ENCODE measurements at places on chromosomes 6 and 20.
A peak's percentile ranks its signal among the peaks of the same experiment; 100 is the strongest.

- DNase-seq, result no peak
Observed at GRCh38 chr6:108592371-108593337, 31.9 kb downstream of the FOXO3 start.

DNA sequence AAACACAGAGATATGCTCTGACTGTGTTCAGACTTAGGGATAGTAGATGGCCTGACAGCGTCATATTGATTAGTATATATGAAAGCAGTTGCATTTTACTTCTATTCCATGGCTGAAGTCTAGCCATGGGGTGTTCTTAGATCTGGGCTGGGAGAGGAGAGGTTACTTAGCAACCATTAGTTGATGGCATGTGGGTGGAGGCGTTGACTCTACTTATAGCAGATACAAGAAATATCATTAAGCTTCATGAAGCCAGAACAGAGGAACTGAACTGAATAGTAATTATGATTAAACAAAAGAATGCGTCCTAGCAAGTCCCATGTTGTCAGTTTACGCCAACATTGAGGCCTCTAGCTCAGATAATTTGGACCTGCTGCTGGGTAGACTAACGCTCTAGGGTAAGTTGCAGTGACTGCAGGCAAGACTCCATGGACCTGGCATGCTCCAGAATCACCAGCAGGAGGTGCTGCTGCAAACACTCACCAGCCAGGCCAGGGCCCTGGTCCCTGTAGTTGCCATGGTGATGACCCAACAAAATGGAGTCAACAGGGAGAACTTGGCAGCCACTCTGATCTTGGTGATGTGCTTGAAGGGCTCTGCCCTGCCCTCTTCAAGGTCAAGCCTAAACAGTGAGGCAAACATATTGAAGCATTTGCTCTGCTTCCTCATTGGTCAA, 477.3 kb downstream of the PREX1 start:
- no peak for DNase-seq

GRCh38 chr6:26172608-26172968, 85.4 kb downstream of the HFE start:
- DNase-seq, result peak; percentile 53

GRCh38 chr20:3364323-3365013, 43.0 kb downstream of the DNAAF9 start:
- no peak for DNase-seq

GRCh38 chr6:28207510-28208110, 17.5 kb upstream of the ZSCAN9 start:
- no peak for DNase-seq

- no peak for DNase-seq
Observed at GRCh38 chr6:104123227-104123626, 736.5 kb downstream of the HACE1 start.

GRCh38 chr20:46539113-46539512, 11.3 kb downstream of the OCSTAMP start:
- no peak for DNase-seq

- DNase-seq, result no peak
Observed at GRCh38 chr6:149343501-149343900, 26.0 kb downstream of the TAB2 start.

DNA sequence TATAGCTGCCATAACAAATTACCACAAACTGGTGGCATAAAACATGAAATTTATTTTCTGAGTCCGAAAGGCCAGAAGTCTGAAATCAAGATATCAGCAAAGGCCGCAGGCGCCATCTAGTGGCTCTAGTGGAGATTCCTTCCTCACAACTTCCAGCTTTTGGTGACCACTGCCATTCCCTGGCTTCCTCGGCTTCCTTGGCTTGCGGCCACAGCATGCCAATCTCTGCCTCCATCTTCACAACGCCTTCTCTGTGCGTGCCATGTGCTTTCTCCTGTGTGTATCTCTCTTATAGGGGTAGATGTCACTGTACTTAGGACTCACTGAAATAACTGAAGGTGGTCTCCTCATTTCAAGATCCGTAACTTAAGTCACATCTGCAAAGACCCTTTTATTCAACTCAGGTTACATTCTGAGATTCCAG, 5.4 kb upstream of the PLAGL1 start:
- DNase-seq, result peak; percentile 76

DNA sequence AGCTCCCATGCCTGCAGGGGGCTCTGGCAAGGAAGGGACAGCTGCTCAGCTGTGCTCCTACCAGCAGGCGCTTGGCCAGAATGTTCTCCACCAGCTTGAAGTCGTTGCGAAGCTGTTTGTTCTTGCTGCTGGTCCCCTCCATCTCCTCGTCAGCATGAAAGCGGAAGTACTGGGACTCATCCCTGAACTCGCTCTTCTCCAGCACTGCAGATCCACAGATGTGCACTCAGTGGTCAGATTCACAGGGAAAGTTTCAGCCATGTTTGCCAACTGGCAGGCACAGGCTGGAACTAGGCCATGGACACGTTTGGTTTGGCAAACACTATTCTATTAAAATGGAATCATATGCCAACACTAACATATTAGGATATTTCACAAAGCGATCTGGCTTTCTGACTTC, 167.9 kb downstream of the PREX1 start:
- DNase-seq, result no peak

GRCh38 chr20:50249447-50250388, 59.1 kb downstream of the CEBPB start:
- DNase-seq, result no peak

DNA sequence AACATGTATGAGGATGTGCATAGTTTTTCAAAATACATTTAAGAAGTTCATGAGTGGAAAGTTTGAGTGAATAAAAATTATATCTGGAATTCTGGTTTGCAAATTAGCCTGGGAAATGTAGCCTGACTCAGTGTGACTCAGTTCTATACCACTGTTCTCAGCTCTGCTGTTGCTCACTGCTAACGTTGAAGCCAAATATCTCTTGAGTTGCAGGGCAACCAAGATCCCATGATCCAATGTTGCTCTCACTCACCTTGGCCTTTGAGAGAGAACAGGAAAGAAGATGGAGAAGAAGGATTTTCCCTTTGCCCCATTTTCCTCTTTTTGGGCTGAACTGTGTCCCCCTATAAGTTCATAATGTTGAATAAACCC, 28.9 kb downstream of the PSMB9 start:
- no peak for DNase-seq

- no peak for DNase-seq
Observed at GRCh38 chr20:38633577-38634093, 32.0 kb downstream of the ARHGAP40 start.

GRCh38 chr20:48786951-48787705, 40.7 kb downstream of the PREX1 start:
- no peak for DNase-seq

DNA sequence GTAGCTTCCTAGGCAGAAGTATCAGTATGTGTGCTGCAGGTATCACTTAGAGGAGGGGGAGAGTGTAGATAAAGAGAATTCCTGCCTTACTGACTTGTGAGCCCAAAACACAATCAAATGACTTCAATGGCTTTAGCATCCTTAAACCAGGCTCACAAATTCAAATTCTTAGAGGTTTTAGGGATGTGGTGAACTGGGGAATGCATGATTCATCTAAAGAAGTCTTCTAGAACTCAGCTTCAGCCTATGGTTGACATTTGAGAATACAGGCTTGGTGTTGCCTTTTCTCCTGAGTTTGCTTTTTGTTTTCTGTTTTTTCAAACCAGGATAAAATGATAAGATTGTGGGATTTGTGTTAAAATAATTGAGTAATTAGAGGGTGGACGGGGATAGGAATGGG, 14.4 kb downstream of the SNRPC start:
- DNase-seq, result no peak

DNA sequence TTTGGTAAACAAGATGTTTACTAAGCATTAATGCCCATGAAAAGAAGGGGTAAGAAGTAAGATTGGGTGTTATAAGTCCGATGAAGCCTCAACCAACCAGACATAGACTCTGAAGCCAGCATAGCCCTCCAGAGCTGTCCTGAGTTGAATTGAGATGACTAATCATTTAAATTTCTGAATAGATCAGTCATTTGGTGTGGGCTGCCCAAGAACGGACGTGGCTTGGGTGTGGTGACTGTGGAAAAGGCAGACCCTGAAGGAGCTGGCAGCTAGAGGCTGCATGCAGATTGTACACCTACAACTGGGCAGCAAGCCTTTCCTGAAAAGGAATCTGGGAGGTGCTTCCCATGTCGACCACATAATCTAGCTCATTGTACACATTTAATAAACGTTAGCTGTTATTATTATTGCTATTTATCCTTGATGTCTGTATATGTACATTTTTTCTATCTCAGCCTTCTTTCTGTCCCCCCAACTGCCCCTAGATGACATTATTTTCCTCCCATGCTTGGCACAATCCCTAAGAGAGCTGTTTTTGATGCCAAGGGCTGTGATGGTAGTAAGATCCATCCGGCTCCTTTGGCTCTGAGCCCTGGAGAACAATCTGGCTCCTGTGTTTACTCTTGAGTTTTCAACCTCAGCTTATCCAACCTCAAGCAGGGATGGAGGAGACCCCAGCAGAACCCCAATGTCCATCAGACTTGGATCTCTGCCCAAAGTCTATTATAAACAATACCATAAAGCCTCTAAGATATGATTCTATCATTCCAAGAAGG, 57.6 kb upstream of the JAG1 start:
- no peak for DNase-seq

DNA sequence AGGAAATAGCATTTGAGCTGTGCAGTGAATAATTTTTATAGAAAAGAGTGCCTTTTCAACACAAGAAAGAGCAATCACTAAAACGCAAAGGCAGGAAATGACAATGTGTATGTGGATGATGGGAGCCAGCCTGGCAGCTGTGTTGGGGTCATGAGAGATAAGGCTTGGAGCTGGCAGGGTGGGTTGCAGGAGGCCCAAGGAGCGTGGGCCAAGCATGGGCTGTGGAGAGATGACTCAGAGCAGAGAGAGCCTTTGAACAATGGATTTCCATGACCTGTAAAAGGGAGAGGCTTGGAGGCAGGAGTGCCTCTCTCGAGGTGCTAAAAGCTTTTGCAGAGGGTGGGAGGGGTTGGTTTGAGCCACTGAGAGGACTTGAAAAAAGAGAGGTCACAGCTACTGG, 6.6 kb upstream of the TBC1D7 start:
- DNase-seq, result no peak

- no peak for DNase-seq
Observed at GRCh38 chr20:12093057-12093796, 175.5 kb downstream of the BTBD3 start.

GRCh38 chr6:42891199-42891722, 11.8 kb downstream of the RPL7L1 start:
- no peak for DNase-seq

DNA sequence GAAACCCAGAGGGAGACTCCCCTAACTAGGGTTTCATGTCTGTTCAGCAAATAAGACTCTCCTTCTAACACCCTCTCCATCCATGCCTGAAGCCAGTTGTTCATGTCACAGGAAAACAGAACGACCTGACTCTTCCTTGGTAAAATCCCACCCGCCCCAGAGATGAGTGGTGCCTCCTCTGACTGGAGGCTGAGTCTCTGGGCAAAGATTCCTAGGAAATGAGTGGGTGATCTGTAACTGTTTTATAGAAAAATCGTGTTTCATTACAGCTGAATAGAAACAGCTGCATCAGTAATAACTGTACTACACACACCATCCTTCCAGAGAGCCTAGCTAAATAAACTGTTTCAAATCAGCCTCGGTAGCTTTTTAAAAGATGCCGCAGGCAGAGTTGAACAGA, 37.4 kb upstream of the MRPS10 start:
- no peak for DNase-seq

GRCh38 chr6:20186981-20187380, 25.3 kb downstream of the MBOAT1 start:
- no peak for DNase-seq

GRCh38 chr6:110635096-110635495, 158.7 kb upstream of the SLC22A16 start:
- DNase-seq, result no peak

DNA sequence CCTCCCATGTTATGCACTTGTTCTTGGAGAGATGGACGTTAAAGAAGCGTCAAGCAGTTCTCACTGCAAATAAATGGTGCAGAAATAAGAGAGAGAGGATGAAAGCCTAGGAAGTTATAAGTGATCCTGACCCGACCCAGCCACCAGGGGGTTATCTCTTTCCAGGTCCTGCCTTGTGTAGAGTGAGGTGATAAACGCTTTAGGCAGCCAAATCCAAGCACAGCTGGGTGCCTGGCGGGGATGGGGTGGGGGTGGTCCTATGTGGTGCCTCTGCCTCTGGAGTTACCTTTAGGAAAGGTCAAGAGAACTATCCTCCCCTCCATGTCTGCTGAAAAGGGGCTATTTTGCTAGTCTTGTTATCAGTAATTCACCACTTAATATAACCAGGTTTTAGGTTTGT, 9.2 kb upstream of the TFAP2A start:
- DNase-seq, result no peak

GRCh38 chr20:2237059-2237458, 58.7 kb upstream of the TGM3 start:
- DNase-seq, result no peak

GRCh38 chr6:11042750-11043377, 1.2 kb downstream of the ELOVL2 start:
- DNase-seq, result no peak

DNA sequence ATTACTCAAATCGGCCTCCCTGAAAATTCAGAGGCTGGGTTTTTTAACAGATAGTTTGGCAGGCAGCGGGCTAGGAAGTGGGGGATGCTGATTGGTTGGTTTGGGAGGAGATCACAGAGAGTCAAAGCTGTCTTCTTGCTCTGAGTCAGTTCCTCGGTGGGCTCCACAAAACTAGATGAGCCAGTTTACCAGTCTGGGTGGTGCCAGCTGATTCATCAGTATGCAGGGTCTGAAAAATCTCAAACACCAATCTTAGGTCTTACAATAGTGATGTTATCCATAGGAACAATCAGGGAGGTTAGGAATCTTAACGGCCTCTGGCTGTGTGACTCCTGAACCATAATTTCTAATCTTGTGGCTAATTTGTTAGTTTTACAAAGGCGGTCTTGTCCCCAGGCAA, 190.7 kb downstream of the C6orf118 start:
- DNase-seq, result no peak

DNA sequence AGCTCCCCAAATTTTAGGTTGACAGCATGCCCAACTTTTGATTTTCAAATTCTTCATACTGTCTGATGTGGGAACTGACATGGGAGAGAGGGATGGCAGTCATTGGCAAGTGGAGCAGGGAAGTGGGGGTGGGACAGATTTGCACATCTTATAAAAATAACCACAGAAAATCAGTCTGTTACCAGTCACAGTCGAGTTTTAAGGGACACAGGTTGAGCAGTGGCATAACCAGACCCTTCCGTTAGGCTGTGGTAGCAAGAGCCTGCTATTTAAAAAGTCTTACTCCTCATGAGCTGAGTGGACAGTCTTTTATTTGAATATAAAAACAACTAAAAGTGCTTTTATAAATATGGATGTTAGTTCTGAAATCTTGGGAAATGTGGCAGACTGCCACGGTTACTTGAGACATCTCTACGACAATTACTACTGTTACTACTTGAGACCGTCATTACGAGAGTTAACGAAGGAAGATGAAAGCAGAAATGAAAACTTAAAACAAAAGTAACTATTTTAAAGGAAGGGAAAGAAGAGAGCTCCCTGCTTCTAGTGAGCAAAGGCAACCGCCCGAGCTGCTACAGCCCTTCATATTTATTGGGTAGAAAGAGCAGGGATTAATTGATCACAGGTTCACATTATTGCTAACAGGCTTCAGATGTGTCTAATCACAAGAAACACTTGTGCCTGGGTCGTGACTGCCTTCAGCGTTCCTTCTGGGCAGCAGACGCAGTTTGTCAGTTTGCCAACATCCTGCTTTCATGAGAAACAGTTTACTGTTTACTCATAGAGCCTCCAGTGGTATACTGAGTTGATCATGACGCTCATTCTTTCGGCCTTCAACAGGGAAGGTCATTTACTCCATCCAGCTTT, 71.3 kb downstream of the EFHC1 start:
- no peak for DNase-seq

GRCh38 chr6:8845690-8846089, 410.3 kb upstream of the SLC35B3 start:
- DNase-seq, result no peak
